ENCODE measurements at places on chromosomes 12 and 14.
A peak's percentile ranks its signal among the peaks of the same experiment; 100 is the strongest.

GRCh38 chr14:39860596-39861228 is 428.5 kb upstream of the FBXO33 start:
- DNase-seq = no peak

GRCh38 chr12:3117144-3117581 is 40.0 kb downstream of the TSPAN9 start:
- no peak for DNase-seq

- DNase-seq = no peak
Measured at GRCh38 chr14:21924479-21924878, 250.9 kb upstream of the OR4E1 start.

GRCh38 chr14:99716850-99717681 is 33.0 kb downstream of the CYP46A1 start:
- no peak for DNase-seq

DNA sequence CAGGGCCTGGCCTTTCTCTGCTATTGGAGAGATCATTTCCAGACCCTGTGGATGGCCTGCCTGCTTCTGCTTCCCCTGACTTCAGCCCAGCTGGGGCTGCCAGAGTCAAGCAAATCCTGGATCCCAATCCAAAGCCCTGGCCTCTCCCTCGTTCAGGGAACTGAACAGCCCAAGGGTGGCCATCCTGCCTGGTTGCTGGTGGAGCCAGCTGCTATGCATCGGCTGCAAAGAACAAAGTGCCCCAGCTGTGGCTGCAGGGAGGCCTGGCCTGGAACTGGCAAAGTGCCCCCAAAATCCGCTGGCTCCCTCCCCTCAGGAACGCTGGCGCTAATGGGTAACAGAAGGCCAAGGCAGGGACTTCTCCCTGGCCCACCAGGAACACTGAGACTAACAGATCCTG is 56.4 kb downstream of the LRRC74A start:
- no peak for DNase-seq

GRCh38 chr12:63928305-63928704 is 83.8 kb downstream of the SRGAP1 start:
- DNase-seq = no peak

- DNase-seq = no peak
Measured at GRCh38 chr14:85583380-85583779, 53.4 kb downstream of the FLRT2 start.

DNA sequence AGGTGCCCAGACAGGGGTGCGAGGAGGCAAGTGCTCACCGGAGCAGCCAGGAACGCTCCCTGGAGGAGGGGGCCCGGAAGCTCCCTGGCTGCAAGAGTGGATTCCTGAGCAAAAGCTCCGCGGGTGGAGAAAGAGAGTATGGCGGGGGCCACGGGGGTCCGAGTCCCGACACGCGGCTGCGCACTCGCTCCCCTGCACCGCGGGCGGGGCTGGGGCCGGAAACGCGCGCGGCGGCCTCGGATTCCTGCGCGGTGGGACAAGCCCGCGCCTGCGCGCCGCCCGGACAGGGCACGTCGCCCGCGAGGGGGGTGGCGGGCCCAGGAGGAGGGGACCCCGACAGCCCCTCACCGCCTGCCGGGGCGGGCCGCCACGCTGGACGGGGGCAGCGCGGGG is 27.8 kb upstream of the GPR132 start:
- DNase-seq = no peak

- DNase-seq = peak; percentile 71
Measured at GRCh38 chr12:54216797-54217661, 28.2 kb upstream of the SMUG1 start.

DNA sequence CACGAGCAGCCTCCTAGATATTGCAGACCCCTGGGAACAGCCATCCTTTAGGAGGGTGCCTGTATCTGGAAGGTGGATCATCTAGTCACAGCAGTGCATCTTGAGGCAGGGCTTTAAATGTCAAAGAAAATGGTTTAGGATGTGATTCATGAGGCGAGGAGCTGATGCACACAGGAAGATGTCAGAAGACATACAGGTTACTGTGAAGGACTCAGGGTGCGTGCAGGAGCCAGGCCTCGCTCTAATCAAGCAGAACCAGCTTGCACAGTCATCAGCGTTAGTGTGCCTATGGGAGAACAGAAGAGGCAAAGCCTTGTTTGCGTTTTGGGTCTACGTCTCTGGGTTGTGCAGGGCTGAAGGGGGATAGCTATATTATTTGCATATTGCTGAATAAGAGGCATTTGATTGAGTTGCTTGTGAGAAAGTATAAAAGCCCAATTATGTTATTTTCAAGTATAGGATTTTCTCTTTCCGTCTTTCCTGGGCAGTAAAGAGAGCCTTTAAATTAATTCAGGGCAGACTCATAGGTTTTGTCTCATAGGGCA is 77.3 kb upstream of the RPH3A start:
- no peak for DNase-seq

GRCh38 chr12:48156652-48157017 is 680 bp downstream of the ASB8 start:
- DNase-seq = no peak

DNA sequence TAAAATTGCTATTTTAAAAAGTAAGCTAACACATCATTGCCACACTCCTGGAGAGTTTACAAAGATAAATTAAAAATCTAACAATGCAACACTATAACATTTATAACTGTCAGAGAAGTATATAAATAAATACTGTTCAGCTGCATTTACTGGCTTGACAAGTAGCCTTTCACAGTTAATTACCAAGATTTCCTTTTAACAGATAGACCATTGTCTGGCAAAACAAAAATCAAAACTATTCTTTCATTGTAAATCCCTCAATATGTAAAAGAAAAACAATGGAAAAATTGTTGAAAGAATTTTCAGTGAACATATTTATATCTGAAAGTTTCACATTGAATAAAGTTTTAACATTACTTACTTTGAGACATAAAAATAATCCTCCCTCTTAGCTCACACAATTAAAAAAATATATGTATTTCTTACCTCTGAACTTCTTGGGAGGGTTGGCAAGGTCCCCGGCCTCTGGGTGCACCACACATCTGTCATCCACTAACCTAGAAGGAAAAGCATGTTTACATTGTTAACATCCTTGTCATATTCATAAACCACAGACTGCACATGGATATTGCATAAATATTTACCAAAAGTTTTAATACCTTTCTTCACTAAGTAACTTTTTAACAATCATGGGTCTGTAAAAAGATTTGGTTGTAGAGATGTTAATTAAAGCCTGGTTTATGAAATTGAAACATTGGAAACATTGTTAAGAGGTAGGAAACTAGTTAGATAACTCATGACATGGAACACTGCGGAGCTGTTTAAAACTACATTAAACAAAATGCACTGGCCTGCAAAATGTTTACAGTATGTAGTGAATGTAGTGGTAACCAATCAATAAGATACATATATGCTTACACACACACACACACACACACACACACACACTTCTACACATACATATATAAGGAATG is 43.0 kb downstream of the ITPR2 start:
- peak; percentile 34 for DNase-seq

DNA sequence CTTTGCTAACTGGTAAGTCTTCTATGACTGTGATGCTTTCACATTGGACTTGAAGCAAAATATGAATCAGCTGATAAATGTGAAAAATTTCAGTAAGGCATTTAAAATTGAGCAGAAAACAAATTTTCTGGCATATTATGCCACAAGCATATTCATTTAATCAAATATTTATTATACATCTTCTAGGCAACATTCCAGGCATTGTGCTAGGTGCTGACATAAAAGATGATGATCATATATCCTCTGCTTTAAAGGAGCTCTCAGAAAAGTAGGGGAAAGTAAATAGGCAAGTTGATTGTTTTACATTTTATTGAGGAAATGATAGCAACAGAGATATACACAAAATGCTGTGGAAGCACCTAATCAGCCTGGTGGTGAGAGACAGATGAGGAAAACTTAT is 248.9 kb downstream of the SLC16A7 start:
- no peak for DNase-seq
